Globus pallidus (tissue), 1 donor: ENCODE measurements at places on chromosomes 1 and 21.

- DNase-seq, result no peak
Measured at GRCh38 chr1:117173691-117174090, 37.0 kb downstream of the VTCN1 start.

GRCh38 chr1:232894436-232894835, 56.0 kb upstream of the NTPCR start:
- no peak for DNase-seq

DNA sequence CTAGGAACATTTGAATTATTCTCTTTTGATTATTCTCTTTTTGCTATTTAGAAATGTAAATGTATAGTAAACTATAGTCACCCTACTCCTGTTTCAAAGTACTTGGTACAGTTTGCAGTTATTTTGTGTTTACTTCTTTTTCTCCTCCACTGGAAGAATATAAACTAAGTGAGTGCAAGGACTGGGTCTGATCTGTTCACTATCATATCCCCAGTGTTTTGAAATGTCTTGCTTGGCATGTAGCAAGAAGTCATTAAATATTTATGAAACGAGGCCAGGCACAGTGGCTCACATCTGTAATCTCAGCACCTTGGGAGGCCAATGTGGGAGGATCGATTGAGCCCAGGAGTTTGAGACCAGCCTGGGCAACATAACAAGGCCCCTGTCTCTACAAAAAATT, 35.8 kb upstream of the PODN start:
- DNase-seq, result no peak

DNA sequence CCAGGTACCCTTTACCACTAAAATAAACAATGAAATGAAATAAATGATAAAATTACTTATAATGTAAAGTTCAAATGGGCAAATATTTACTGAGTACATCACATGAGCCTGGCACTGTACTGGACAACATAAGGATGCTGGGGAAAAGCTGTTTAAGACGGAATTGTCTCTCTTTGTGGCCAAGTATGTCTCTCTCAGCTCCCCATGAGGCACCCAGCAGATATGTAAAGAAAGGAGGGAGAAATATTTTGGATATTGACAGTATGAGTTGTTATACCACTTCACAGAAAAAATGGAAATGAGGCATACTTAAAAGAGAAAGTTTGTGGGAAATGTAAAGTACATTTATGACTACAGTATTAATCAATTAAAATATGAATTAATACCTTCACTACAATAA, 1.0 kb upstream of the TNFSF4 start:
- no peak for DNase-seq

DNA sequence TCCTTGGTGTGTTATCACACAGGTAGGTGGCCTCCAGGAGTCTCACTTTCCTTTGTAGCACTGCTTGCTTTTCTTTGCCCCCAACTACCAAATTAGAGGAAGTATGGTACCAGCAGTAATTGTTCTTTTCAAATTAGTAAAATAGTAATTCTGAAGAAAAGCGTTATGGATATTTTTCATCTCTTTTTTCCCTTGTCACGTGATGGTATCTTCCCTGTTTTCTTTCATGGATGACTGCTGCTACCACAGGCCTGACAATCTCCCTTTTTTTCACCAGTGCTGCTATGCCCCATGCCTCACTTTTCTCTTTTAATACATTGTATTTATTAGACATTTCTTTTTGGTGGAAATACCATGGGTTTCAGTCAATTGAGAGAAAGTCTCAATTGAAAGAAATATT, 3.3 kb downstream of the ZBTB37 start:
- no peak for DNase-seq

DNA sequence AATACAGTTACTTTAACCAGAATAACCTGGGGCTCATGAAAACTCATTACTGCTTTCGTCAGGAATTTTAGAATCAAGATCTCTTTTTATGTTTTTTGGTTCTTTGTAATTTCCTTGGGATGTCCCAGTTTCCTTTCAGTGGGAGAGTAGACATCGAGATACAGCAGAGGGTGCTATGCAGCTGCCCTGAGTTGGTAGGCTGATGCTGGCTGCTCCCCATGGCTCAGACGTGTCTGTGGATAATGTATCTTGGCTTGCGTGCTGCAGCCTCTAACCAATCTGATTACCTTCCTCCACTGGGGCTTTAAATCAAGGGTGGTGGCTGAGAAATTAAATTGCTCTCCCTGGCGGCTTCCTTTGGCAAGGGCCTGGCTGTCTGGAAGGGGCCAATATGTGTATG, 253.7 kb downstream of the CACNA1E start:
- no peak for DNase-seq

DNA sequence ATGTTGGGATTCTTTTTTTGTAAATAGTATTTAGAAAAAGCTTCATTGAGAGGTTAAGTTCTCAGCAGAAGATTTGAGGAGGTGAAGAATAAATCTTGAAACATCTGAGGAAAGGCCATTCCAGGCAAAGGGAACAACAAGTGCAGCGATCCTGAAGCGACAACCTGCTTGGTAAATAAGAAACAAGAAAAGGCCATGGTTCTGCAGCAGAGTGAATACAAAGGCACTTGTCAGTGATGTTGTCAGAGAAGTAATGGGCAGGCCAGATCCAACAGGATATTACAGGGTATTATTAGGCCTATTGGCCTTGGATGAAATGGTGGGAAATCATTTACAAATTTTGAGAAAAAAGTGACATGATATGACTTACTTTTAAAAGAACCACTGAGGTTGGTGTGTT, 960.0 kb downstream of the PLA2G4A start:
- DNase-seq, result no peak

DNA sequence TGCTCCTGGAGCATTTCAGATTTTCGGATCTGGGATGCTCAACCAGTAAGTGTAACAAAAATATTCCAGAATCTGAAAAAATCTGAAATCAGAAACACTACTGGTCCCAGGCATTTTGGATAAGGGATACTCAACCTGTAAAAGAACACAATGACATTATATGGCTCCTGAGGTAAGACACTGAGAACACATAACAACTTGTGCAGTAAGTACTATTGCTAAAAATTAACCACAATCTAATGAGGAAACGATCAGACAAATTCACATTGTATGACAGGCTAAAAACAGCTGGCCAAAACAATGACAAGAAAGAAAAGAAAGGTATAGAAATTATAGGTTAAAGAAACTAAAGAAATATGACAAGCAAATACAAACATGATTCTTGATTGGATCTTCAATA, 54.9 kb downstream of the LTN1 start:
- no peak for DNase-seq

GRCh38 chr1:48761986-48762385, 14.7 kb downstream of the BEND5 start:
- DNase-seq, result peak; percentile 9

DNA sequence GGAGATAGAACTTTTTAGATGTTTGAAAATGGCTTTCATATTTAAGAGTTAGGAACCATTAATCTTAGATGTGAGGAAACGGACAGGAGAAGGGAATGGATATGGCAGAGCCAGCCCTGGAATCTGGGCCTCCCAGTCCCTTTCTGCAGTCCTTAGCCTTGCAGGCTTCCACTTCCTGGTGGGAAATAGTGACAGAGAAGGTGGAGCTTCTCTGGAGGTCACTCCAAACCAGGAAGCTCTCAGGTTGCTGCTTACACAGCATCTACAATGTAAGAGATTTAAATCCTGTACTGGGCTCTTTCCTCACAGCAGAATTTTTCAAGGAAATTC, 2.5 kb downstream of the S100A11 start:
- DNase-seq, result no peak

GRCh38 chr1:246947255-246947654, 15.5 kb upstream of the AHCTF1 start:
- DNase-seq, result peak; percentile 47

DNA sequence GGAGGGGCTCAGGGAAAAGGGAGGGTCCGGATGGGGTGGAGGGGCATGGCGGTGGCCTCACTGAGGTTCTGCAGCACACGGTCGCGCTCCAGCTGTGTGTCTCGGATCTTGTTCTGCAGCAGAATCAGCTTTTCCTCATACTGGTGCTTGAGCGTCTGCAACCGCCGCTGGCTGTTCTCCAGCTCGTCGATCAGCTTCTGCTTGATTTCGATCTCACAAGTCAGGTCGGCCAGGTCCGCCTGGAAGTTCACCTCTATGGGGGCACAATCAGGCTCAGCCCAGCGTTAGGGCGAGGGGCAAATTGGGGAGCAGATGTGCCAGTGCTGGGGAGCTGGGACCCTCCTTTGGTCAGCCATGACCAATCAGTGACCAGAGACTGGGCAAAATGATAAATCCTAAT, 25.2 kb downstream of the KIF21B start:
- no peak for DNase-seq

DNA sequence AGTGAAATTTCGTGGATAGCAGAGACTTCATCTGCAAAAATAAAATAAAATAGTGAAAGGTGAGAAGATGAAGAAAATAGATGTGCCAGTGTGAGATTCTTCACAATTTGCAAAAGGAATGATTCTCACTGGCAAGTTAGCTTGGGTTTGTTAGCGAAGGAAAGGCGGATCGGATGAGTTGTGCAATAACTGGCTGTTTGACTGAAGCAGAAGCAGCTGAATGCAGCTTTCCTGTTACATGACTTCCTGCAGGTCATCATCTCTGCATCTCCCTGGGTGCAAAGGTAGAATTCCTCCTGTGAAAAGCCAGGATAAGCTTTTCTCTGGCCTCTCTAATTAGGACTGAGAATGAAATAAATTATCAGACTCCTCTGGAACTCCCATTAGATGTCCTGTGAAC, 263.1 kb upstream of the CHRM3 start:
- no peak for DNase-seq

- no peak for DNase-seq
Measured at GRCh38 chr1:224730965-224731364, 114.8 kb downstream of the CNIH3 start.

GRCh38 chr1:236354330-236355147, 39.5 kb upstream of the EDARADD start:
- DNase-seq, result no peak

DNA sequence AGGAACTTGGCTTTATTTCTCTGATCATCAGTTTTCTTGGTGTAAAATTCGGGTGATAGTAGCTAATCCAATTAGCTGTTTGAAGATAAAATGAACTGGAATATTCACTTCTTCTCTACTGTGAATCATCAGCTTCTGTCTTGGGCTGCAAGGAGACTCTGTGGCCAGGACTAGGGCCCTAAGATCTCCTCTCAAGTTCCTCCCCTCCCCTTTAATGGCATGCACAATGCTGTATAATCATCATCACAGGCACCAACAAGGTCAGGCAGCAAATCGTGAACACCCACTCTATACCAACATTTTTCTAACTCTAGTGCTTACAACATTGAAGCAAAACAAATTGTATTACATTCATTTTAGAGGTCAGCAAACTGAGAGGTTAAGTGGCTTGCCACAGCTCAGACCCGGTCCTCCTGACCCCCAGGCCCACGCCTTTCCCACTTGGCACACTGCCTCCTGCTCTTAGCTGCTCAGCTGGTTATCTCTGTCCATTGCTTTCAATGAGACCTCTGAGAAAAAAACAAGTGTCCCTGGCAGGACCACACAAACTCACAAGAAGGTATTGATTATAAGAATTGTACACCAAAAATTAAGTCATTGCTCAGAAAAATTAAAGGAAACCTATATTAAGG, 31.8 kb downstream of the LRRC52 start:
- no peak for DNase-seq
